ENCODE measurements at places on chromosomes 3 and 15.

- no peak for DNase-seq
These were observed 20.6 kb upstream of the GP9 start for GRCh38 chr3:129040039-129040336.

- DNase-seq: no peak
These were observed 73.8 kb upstream of the FURIN start for GRCh38 chr15:90794538-90794937.

DNA sequence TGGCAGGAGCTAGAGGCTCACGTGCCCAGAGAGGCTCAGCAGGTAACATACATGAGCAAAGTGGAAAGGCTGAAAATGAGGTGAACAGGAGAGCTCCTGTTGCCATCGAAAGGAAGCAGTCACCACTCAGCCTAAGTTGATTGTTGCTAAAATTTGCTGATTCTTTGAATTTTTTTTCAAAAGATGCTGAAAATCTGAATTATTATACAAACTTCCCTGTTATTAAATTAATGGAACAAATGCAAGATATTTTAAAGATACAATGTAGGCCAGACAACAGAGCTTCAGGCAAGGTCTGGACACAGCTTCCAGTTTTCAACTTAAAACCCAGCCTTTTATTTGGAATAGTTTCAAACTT lies 151.3 kb downstream of the GHSR start:
- no peak for DNase-seq

DNA sequence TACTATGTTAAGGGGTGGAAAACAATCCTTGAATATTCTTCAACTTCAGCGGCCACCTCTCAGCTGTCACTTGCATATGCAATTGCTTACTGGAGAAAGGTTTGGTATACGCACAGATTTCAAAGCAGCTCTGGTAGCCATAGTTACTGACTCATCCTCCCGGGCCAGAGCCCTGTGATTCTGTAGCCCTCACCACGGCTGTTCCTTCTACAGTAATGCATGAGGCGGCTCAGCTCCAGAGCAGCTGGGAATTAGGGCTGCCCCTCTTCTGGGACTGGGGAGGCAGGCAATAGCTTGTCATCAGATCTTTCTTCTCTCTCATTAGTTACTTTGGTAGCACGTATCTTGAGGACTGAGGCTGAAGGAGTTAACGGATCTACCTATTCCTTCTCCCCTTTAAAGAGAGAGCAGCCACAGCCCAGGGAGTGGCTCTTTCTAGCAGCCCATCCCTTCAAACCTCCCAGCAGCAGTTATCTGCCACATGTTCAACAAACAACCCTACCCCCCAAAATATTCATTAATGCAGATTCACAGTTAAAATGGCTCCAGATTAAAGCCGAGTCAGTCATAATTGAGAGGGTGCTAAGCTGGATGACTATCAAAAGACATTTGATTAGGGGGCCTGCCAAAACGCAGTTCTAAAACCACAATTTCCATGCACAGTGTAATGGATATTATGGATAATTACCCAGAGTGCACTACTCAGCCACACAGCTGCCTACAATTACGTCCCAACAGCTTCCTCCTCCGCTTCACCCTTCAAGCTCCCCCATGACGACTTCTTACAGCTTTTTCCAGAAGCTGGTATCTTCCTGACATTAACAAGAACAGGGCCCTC lies 54.7 kb downstream of the ETV5 start:
- peak; percentile 76 for DNase-seq

GRCh38 chr3:18529631-18530030 lies 104.5 kb upstream of the SATB1 start:
- no peak for DNase-seq

DNA sequence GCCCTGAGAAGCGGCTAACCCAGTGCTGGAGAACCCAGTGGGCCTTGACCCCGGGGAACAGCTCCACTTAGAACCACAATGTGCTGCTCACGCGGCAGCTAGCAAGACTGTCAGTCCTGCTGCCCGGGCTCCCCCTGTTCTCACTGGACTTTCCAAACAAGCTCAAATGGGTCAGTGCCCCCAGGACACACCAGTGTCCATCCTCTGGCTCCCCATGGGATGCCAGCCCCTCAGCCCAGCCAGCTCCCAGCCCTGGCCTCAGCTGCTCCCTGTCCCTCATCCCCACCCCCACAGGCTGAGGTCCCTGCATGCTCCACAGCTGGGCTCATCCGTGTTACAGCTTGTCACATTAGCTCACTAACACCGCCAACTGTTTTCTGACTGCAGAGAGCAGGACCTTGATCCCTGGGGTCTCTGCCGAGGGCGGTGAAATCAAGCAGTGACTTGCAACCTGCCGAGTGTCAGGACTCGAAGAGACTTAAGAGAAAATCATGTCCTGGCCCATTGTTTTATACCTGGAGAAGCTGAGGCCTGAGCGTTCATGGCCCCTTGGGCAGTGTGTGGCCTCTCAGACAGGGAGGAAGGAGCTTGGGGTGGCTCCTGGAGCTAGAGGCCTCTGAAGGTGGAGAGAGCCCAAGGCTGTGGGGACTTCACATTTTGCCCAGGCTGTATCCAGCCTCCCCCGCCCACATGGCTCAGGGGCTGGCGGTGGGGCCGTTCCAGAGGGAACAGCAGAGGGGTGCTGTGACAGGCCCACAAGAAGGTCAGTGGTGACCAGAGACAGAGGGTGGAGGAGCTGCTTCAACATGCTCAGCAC lies 157.5 kb downstream of the MEGF11 start:
- no peak for DNase-seq

All from NCI-H2107 (cell line).